ENCODE measurements at places on chromosomes 3 and 15.

- DNase-seq, result no peak
Measured at GRCh38 chr3:39212665-39213064, 20.3 kb upstream of the XIRP1 start.

DNA sequence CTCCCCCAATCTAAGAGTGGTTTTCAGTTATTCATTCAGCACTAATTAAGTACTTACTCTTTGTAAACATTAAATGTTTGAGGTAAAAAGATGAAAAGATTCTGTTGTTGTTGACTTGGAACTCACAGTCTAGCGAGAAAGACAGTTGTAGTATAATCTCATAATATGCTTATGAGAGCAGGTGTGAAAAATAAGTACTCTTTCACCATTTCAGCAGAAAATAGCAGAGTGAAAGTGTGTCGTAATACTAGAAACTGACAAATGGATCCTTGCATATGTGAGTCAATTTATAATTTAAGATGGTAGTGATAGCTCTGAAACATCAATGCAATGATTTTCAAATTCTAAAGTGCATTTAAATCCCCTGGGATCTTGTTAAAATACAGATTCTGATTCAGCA, 618.8 kb upstream of the CCDC54 start:
- DNase-seq, result no peak

- DNase-seq, result no peak
Measured at GRCh38 chr15:100308213-100308600, 33.6 kb downstream of the ADAMTS17 start.

GRCh38 chr3:112671930-112672715, 31.2 kb upstream of the CCDC80 start:
- no peak for DNase-seq

DNA sequence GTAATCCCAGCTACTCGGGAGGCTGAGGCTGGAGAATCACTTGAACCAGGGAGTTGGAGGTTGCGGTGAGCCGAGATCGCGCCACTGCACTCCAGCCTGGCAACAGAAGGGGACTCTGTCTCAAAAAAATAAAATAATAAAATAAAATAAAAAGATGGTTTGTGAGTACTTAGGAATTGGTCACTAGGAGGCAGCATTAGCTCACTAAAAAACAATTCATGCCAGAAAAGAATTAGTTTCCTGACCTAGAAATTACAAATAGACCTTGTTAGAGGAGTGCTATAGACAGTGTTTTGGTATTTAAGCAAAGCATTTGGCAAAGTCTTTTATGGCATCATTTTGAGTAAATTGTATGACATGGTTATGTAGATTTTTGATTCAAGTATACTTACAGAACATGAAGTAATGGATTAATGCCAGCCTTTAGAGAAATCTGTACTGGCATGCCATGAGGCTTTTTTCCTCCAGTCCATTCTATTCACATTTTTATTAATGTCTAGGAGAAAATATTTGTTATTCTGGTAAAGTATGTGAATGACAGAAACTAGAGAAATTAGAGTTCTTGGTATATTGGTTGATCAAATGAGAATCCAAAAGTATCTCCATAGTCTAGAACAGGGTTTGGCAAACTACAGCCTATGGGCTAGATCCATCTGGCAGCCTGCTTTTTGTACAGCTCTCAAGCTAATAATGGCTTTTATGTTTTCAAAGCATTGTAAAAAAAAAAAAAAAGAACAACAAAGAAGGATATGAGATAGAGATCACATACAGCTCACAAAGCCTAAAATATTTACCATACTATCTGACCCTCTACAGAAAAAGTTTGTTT, 81.6 kb downstream of the LRRC49 start:
- no peak for DNase-seq

DNA sequence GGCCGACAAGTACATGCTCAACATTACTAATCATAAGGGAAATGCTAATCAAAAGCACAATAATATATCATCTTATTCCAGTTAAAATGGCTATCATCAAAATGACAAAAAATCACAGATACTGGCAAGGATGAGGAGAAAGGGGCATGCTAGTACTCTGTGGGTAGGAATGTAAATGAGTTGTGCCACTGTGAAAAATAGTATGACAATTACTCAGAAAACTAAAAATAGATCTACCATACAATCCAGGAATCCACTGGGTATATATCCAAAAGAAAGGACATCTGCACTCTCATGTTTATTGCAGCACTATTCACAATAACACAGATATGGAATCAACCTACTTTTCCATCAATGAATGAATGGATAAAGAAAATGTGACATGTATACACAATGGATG, 1256.5 kb downstream of the SI start:
- DNase-seq, result no peak

GRCh38 chr15:100688549-100689120, 86.2 kb downstream of the ASB7 start:
- DNase-seq, result no peak

DNA sequence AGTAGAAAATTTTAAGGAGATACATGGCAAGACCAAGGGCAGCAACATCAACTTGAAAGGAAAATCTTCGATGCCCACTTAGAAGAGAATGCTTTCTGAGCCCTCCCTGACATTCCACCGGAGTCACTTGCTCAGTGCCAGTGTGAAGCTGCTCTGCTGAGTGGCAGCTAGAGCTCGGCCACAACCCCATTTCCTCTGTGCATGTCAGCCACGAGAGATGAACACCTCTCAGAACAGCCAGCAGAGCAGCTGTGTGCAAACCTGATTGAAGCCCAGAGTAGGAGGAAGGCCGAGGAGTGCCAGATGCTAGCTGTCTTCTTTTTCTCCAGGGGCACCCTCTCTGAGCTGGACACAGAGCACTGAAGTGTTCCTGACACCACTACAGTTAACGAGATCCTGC, 12.2 kb downstream of the TARS3 start:
- no peak for DNase-seq

DNA sequence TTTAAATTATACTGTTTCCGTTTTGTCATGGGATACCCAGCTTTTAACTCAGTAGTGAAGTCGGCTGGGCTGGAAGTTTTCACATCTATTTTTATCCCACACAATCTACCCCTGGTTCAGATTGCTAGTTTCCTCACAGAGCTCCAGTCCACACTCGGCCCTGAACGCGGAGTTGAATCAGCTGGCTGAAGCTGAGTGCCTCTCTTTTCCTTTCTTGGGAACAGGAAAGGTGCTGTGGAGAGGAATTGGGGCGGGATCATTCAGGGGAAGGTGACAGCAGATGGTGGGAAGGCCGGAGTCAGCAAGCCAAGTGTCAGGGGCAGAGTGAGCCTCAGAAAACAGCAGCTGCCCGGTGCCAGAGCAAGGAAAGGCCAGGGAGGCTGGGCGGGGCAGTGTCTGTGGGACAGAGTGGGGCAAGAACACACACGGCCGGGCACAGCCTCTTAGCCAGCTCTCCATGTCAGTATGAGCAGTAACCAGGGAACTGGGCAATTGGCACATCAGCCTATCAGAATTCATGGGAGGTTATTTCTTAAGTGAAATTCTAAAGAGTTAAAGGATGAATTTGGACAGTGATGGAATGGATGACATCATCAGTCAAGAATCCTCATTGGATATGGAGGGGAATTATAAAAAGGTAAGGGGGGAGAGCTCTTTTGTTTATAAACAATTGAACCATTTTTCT, 135.7 kb upstream of the IL12A start:
- DNase-seq, result no peak

Measured in stimulated activated CD4-positive, alpha-beta T cell treated with anti-CD3 and anti-CD28 coated beads, Interleukin-1b, Interleukin-23, amount 100 ng/mL, for 1 hour (primary cell).